Foreskin fibroblast (primary cell): ENCODE measurements at places on chromosomes 4 and X.

GRCh38 chrX:64202808-64203325 lies 2.6 kb downstream of the AMER1 start:
- peak; percentile 32 for DNase-seq

GRCh38 chr4:102862016-102862415 lies 6.8 kb upstream of the CISD2 start:
- DNase-seq, result no peak

GRCh38 chr4:166399021-166399420 lies 526.0 kb downstream of the TLL1 start:
- no peak for DNase-seq

GRCh38 chrX:148376342-148376741 lies 124.1 kb upstream of the AFF2 start:
- DNase-seq, result no peak

GRCh38 chr4:86948276-86948675 lies 13.5 kb downstream of the AFF1 start:
- no peak for DNase-seq

- no peak for DNase-seq
Measured at GRCh38 chr4:15562114-15562513, 92.4 kb downstream of the CC2D2A start.

GRCh38 chr4:94453391-94453963 lies 1.7 kb downstream of the PDLIM5 start:
- DNase-seq, result no peak

- peak; percentile 21 for DNase-seq
Measured at GRCh38 chrX:130443875-130444274, 42.1 kb downstream of the RBMX2 start.

DNA sequence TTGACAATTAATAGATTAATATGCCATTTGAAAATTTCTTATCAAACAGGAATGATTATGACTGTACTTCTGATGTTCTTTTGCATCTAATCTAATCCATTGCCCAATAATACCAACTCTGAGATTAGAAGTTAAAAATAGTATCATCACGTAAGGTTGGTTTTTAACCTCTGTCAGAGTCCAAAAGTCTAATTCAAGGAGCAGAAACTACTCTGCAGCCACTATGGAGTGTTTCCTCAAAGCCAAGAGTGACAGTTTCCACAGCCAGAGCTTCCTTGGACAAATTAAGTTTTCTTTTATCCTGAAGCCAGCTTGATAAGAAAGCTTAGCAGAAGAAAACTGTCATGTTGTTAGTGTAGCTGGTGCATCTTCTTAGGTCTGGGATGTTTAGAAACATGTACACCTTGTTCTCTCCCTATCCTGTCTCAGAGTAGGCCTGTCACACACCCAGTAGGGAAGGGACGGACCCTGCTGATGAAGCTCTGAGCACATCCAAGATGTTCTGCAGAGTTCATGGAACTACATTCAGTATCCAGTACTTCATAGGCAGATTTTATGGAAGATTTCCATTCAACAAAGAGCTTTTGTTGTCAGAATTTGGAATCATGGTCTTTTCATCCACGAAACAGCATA lies 20.4 kb upstream of the PI4K2B start:
- no peak for DNase-seq

- no peak for DNase-seq
Measured at GRCh38 chr4:28062562-28062961, 1201.9 kb downstream of the STIM2 start.

GRCh38 chr4:153181700-153182099 lies 22.5 kb upstream of the TRIM2 start:
- DNase-seq, result no peak

- DNase-seq, result no peak
Measured at GRCh38 chr4:83961575-83961974, 425.7 kb downstream of the GPAT3 start.

DNA sequence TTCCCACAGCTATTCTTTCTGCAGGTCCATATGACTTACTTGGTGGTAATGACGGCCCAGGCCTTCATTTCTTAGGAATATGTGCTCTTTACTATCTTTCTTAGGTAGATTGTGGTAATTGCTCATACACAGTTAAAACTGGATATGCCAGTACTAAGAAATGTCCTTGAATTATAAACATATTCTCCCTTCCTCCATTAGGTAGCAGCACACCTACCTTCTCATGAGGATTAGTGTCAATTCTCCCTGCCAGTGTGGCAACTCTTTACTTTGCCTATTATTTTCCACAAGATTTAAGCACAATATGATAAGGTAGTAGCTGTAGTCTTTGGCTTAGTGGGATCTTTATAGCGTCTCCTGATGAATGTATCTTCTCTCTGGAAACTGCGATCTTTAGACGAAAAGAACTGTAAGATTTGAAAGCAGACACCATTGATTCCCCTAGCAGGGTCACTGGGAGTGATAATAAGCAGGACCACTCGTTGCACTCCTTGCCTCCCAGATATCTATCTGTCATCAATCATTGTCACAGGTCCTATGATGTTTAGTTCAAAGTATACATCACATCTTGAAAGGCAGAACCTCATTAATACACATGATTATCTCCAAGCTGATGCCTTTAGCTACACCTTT lies 1240.7 kb downstream of the C4orf33 start:
- DNase-seq, result peak; percentile 0

- DNase-seq, result no peak
Measured at GRCh38 chr4:150782311-150782710, 200.4 kb downstream of the MAB21L2 start.

DNA sequence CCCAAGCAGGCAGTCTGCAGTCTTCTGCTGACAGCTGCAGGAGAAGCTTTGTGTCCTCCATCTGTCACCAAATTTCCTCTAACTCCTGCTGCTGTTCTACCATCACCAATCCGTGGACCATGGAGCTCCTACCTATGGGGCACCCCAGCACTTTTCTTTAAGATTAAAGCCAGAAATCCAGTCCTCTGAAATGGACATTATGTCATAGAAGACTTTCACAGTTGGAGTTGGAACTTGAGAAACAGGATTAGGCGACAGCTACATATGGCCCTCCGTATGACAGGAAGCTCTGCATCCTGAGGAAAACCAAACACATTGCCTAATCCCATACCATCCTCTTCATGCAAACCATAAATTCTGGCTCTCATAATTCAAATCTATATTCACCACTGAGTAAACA lies 470.6 kb upstream of the GALNTL6 start:
- DNase-seq, result no peak

DNA sequence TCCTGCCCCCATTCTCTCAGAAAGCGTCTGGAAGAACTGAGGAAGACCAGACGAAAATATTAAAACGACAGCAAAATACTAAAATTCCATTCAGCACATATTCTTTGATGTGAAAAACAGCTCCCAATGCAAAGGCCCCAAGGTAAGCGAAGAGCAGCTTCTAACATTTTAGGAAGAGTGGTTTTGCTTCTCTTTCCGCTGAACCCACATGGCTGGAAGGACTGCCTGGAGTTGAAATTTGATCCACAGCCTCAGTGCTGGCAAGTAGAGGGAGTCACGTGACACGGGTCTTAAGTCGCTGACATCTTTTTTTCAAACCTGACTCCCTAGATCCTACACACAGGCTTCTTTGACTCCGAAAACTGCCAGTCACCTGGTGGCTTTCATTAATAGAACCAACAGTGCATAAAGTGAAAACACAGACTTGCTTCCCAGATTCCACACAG lies at the start of gene FAM13A:
Gene FAM13A (minus strand): TSS at position 233 of the 446 bp plus-strand sequence. CDS start 221 bp downstream, at position 12.
- DNase-seq, result peak; percentile 96

DNA sequence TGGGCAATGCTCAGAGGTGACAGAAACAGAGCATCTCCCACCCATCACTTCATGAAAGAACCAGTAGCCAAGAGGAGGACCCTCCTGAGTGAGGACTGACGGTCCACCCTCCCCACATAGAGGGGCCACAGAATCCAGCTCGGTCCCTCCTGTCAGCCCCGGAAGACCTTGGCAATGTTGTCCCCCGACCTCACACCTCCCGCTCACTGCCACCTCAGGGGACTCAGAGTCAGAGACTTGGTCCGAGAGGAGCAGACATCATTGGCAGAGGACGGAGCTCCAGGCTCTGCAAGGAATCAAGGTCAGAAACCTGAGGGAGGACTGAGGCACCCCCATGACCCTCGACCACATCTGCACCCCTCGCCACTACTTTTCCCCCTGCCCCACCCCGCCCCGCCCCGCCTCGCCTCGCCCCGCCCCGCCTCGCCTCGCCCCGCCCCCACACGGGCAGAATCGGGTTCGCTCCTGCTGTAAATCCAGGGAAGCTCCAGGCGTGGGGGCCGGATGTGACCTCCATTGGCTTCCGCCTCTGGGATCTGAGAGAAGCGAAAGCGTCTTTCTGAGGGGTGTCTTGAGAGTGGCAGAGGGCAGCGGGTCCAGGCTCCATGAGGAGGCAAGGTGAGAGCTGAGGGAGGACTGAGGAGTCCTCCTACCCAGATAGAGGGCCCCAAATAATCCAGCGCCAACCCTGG lies at the start of gene MAGEA11:
Gene MAGEA11 (plus strand): TSS at position 516 of the 692 bp plus-strand sequence. CDS start 1,100 bp downstream, outside the sequence.
- DNase-seq, result no peak

GRCh38 chrX:16462912-16463311 lies 187.0 kb upstream of the S100G start:
- DNase-seq, result peak; percentile 88

DNA sequence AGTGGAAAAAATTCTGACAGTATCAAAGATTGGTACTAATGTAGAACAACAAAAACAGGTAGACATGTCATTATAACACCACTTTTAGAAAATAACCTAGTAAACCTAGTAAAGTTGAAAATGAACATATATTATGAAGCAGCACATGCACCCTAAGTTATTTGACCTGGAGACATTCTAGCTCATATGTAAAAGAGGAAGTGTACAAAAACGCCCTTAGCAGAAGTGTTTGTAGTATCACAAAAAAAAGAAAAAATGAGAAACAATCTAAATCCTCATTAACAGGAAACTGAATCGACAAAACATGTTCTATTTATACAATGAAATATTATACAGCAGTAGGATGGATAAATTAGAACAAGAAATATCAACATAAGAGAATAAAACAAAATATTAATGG lies 318.9 kb upstream of the PPP1R2C start:
- no peak for DNase-seq

DNA sequence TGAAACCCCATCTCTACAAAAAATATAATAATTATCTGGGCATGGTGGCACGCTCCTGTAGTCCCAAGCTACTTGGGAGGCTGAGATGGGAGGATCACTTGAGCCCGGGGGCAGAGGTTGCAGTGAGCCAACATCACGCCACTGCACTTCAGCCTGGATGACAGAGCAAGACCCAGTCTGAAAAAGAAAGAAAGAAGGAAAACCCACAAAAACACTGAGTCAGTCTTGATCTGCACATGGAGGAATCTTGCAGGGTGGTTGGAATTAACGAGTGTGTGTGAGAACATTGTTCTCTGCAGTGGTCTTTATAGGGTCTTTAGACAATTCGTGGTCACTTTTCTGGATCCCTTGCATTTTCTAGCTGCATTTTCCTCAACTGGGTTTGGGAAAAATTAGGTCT lies 23.2 kb downstream of the ADD1 start:
- peak; percentile 42 for DNase-seq

- no peak for DNase-seq
Measured at GRCh38 chr4:78092850-78093249, 35.7 kb downstream of the FRAS1 start.

GRCh38 chrX:78957768-78958130 lies 12.6 kb downstream of the P2RY10 start:
- no peak for DNase-seq

- no peak for DNase-seq
Measured at GRCh38 chrX:131764216-131764615, 220.3 kb downstream of the OR13H1 start.

DNA sequence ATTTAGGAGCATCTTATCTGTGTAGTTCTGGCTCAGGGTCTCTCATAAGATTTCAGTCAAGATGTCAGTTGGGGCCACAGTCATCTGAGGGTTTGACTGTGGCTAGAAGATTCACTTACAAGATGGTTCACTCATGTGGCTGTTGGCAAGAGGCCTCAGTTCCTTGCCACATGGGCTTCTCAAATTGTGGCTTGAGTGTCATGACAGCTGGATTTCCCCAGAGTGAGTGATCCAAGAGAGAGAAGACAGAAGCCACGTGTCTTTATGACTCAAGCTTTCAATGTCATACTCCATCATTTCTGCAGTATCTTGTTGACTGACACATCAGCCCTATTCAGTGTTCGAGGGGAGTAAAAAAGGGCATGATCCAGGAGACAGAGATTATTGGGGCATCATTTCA lies 131.3 kb upstream of the AP1S2 start:
- DNase-seq, result no peak

DNA sequence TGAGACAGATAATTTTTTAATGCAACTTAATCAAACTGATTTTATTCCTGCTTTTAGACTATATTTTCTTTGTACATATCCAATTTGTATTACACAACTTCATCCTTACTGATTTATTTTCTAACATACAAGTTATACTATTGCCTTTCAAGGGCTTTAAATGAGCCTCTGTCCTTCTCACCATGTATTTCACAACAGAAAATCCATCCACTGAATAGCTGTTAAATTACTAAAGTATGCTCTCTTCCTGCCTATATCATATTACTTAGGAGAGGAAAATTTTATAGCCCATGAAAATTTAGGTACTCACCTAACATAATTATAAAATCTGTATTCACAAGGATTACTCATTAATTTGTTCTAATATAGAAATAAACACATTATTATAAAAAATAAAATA lies 528.6 kb downstream of the ANKRD50 start:
- peak; percentile 66 for DNase-seq

- no peak for DNase-seq
Measured at GRCh38 chr4:105186701-105187161, 40.1 kb downstream of the TET2 start.

GRCh38 chrX:39725928-39726619 lies 371.7 kb downstream of the BCOR start:
- peak; percentile 74 for DNase-seq

DNA sequence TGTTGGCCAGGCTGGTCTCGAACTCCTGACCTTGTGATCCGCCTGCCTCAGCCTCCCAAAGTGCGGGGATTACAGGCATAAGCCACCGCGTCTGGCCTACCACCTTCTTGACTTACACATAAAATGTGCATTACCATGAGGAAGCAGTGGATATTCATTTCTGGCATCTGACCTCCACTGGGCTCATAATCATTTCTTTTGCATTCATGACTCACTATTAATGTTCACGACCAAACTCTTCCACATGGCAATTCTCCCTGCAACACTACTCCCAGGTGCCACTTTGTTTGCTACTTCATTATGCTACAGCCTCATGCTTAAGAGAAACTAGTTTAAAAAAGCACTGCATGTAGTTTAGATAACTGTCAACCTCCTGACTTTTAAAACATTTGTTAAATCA lies 22.7 kb downstream of the RASGEF1B start:
- no peak for DNase-seq

DNA sequence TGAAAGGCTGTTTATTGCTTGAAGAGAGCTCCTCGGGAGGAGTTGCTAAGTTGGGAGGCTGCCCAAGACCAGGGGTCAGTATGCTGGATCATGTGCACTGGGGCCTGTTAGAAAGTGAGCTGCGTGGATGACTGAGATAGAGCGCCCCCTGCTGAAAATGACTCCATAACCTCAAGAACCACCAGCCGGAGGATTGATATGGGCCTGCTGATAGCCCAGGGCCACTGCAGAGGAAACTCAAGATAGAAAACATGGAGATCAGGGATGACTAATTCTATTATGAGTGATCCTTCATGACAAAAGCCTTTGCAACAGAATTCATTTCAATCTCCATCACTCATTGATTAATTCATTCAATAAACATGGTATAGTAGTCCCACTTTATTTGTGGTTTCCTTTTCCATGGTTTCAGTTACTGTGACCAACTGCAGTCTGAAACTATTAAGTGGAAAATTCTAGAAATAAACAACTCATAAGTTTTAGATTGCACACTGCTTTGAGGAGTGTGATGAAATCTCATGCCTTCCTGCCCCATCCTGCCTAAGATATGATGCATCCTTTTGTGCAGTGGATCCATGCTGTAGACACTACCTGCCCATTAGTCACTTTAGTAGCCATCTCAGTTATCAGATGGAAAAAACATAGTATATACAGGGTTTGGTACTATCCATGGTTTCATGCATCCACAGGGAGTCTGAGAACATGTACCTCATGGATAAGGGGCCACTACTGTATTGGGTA lies 126.7 kb upstream of the MBNL3 start:
- no peak for DNase-seq
